ENCODE measurements at places on chromosomes 2 and 18.

GRCh38 chr2:129892360-129892759 is 87.1 kb upstream of the RAB6C start:
- no peak for DNase-seq

GRCh38 chr2:149661844-149662243 is 74.3 kb upstream of the MMADHC start:
- DNase-seq = peak; percentile 84

DNA sequence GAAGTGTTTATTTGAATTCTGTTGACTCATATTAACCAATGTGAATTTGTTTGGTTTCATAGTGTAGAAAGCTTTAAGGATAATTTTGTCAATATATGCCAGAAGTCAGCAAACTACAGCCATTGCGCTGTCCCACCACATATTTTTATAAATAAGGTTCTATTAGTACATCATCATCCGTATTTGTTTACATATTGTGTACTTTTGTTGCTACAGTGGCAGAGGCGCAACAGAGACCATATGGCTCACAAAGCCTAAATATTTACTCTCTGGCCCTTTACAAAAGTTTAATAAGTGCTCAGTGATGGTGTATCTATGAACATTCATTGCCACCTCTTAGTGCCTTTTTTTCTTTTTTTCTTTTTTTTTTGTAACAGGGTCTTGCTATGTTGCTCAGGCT is 6.4 kb downstream of the ERLEC1 start:
- no peak for DNase-seq

DNA sequence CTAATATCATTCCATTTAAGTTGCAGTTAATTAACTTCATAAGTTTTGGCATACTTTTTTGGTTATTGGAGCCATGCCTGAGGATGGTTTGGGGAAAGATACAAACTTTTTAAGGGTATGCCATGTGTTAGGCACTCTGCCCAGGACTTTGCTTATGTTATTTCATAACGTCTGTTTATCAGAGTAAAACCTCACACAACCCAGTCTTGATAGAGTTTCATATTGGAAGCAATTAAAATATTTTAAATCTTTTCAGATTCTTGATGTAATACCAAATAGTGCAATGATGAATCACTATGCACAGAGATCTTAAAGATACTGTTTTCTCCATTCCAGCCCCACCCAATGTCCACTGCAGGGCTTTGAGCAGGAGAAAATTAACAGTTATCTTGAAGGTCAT is 529.1 kb upstream of the HNMT start:
- DNase-seq = peak; percentile 52

GRCh38 chr2:81304154-81304830 is 999.7 kb upstream of the LRRTM1 start:
- DNase-seq = no peak

- DNase-seq = peak; percentile 6
Observed at GRCh38 chr2:161283926-161284325, 24.3 kb upstream of the PSMD14 start.
